ENCODE measurements at places on chromosomes 3 and 15.

- DNase-seq = no peak
Observed at GRCh38 chr15:41337047-41337446, 4.4 kb downstream of the NUSAP1 start.

- DNase-seq = no peak
Observed at GRCh38 chr3:195762249-195762585, 41.4 kb downstream of the MUC20 start.

DNA sequence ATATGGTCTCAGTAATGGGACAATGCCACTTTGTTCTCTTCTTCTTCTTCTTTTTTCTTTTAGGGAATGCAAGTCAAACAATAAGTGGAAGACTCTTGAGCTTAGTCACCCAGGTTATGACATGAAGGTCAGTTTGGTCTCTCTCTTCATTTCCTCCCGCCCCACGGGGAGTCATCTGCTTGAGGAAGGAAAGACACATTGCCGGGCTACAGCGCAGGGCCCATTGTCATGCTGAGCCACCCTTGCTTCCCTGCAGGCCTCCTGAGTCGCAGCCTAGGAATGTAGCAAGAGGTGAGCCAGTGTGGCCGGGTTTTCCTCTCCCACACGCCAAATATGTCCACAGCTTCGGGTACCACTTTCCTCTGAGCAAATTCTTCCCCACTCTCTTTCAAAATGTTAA, 47.6 kb downstream of the RAP2B start:
- DNase-seq = peak; percentile 79

GRCh38 chr15:76492538-76492937, 156.0 kb downstream of the ISL2 start:
- DNase-seq = no peak

- peak; percentile 22 for DNase-seq
Observed at GRCh38 chr15:39976291-39977274, 42.7 kb downstream of the EIF2AK4 start.

- DNase-seq = peak; percentile 22
Observed at GRCh38 chr3:168155303-168155702, 59.6 kb upstream of the GOLIM4 start.

GRCh38 chr3:134033315-134033996, 3.7 kb upstream of the SLCO2A1 start:
- no peak for DNase-seq

- no peak for DNase-seq
Observed at GRCh38 chr3:172454180-172454579, 5.9 kb upstream of the GHSR start.

DNA sequence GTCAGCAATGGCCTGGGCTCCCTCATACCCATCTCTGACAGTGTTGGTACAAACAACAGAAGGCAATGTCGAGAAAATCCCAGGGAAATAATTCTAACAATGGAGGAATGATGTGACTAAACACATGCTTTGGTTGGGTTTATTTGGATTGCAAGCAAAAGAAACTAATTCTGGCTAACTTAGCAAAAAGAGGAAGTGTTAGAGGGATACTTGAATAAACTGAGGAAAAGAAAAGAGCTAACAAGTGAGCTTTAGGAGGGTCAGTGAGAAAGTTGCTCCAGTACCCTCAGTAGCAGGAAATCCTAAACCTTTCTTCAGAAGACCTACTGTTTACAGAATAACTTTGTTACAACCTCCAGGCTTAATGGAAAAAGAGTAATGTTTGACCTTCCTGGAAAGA, 264.6 kb upstream of the WNT5A start:
- DNase-seq = no peak

GRCh38 chr3:4507024-4507596, 14.0 kb downstream of the ITPR1 start:
- peak; percentile 69 for DNase-seq

- DNase-seq = peak; percentile 76
Observed at GRCh38 chr15:90665288-90666134, 51.6 kb upstream of the BLM start.

DNA sequence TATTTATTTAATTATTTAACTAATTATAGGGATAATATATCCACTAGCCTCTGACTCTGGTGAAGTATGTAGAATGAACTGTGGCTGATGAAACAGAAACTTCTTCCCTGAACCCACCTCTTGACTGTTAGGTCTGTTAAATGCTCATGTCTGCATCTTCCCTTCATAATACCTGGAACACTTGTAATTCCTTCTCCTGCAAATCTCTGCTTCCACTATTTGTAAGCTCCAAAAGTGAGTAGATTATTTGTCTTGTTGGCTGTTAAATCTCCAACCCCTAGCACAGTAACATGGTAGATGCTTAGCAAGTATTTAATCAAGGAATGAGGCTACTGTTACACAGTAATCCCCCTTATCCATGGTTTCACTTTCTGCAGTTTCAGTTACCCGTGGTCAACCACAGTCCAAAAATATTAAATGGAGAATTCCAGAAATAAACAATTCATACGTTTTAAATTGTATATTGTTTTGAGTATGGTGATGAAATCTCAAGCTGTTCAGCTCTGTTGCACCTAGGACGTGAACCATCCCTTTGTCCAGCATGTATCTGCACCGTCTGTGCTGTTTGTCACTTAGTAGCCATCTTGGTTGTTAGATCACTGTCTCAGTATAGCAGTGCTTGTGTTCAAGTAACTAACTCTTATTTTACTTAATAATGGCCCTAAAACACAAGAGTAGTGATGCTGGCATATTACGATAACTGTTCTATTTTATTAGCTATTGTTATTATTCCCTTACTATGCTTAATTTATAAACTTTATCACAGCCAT, 5.7 kb downstream of the TTBK2 start:
- DNase-seq = peak; percentile 30

DNA sequence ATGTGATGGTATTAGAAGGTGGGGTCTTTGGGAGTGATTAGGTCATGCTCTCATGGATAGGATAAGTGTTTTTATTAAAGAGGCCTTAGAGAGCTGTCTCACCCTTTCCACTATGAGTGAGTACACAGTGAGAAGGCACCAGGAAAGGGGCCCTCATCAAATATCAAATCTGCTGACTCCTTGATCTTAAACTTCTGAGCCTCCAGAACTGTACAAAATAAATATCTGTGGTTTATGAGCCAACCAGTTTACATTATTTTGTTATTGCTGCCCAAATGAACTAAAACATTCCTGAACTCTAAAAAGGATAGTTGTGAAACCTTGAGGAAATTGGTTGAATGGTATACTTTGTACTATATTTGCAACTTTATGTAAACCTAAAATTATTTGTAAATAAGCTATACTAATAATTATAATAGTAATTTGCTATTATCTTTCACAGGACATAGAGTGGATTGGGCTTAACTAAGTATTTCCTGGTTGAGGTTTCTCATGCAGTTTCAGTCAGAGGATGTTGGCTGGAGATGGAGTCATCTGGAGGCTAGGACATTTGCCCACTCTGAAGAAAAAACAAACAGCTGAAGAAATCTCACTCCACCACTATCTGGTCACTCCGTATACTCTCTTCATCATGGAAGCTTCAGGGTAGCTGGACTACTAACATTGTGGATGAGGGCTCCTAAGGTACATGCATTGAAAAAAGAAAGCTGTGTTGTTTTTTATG, 1068.6 kb upstream of the CADM2 start:
- DNase-seq = no peak

GRCh38 chr15:96177279-96177678, 153.2 kb upstream of the NR2F2 start:
- no peak for DNase-seq

- no peak for DNase-seq
Observed at GRCh38 chr15:67142767-67143100, 77.3 kb downstream of the SMAD3 start.

DNA sequence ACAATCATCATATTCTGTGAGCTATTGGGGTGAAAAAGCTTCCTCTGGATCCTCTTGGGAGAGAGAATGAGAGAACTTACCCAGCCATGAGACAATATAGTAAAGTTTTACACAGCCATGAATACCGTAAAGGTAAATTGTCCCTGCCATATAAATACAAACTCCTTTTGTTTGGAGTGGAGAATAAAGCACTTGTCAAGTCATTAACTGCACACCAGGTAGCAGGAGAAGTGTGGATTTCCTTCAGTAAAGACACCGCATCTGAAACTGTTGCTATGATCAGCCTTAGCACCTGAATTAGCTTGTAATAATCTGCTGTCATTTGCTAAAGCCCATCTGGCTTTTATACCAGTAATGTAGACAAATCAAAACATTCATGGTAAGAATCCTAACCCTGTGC, 336.6 kb upstream of the SLCO3A1 start:
- DNase-seq = no peak

DNA sequence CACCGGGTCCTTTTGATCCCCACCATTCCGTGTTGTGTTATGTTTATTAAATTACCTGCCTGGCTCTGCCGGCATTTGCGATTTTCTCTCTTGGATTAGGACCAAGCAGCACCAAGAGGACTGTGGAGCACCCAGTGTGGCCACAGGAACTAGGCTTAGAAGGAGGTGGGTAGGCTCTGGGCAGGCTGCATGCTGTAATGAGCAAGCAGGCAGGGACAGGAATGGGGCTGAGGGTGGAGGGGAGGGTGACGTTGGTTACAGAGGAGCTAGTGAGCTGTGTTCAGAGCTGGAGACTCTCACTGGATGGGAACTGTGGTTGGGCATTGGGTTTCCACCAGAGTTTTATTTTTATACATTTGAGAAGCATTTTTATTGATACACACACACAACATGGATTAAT, 7.9 kb upstream of the SCN5A start:
- no peak for DNase-seq

GRCh38 chr3:157958457-157958856, 147.8 kb downstream of the SHOX2 start:
- DNase-seq = no peak

DNA sequence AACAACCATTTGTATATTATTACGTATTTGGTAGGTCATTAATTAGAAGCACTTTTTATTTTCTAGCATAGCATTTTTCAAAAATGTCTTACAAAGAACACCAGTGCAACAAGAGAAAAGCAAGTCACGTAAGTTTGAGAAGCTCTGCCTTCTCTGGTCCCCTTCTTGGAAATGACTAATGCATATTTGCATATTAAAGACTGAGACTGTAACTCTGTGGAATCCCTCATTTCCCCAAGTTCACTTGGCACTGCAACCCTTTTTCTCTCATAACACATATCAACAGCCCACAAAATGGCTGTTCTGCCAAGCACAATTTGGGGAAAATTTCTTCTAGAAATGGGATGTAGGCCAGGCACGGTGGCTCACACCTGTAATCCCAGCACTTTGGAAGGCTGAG, 176.3 kb downstream of the ERC2 start:
- peak; percentile 50 for DNase-seq

DNA sequence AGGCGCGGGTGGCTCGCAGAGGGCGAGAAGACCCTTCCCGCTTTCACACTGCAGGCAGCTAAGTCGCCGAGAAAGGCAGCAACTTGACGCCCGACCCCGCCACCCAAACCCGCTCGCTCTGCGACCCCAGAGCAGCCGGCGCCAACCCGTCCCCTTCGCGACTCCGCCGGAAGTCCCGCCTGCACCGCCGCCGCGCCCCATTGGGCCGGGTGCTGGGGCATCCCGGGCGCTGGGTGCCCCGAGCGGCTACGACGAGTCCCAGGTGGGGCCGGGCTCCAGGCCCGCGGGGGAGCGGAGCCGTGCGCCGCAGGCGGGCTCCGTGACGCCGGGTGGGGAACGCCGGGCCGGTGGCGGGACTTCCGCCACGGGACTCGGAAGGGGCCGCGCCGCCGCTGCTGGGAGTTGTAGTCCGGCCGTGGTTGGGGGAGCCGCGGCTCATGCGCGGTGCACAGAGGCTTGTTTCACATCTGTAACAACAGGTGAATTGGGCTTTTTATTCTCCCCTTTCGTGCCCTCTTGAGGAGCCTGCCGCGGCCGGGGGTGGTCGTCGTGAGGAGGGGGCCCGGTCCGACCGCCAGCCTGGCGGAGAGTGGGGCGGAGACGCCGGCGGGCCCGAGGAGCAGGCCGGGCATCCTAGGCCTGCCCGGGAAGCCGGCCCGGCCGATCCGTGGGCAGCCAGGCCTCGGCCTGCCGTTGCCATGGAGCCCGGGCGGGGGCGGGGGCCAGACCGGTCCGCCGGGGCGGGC, at the start of gene DHX30:
TSS of gene DHX30 (plus strand) at position 405 of the 746 bp plus-strand sequence. CDS start 7,546 bp downstream, outside the sequence.
- peak; percentile 90 for DNase-seq

- DNase-seq = no peak
Observed at GRCh38 chr15:72198356-72199204, 993 bp upstream of the GRAMD2A start.

GRCh38 chr3:10432156-10432845, 73.1 kb downstream of the ATP2B2 start:
- DNase-seq = no peak

DNA sequence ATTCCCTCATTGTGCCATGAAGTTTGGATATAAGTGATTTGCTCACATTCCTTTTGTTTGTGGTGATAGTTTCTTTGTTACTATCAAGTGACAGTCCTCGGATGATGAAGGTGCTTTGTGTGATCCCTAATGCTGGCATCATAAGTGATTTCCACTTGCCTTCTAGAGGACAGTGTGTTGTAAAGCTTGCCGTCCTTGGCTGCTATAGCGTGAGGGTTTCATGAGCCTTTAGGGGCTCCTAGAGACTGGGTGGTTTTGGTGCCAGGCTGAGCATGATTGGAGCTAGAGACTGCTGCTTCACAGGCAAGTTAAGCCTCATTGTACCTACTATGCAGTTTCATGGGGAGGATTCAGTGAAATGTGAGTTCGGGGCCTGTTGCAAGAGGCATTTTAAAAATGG, 12.4 kb downstream of the SNRK start:
- no peak for DNase-seq

- DNase-seq = peak; percentile 96
Observed at GRCh38 chr3:187737368-187738070, 7.7 kb downstream of the BCL6 start.

DNA sequence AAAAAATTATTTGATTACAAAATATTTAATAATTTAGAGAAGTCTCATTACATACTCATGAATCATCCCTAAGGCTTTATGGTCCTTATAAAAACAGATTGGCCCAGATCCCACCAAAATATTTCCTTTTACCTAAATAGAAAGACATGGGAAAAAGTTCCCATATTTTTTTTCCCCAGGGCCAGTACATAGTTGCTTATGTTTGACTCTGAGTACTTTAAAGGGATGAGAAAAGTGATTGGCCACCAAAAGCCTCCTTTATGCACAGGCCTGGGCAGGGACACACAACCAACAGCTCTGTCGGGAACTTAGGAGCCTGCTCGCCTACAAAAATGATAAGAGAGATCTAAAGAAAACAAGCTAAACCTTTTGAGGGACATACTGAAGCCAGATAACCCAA, 22.3 kb downstream of the KCNAB1 start:
- DNase-seq = no peak

GRCh38 chr3:14623569-14624051, 28.0 kb upstream of the CCDC174 start:
- no peak for DNase-seq

DNA sequence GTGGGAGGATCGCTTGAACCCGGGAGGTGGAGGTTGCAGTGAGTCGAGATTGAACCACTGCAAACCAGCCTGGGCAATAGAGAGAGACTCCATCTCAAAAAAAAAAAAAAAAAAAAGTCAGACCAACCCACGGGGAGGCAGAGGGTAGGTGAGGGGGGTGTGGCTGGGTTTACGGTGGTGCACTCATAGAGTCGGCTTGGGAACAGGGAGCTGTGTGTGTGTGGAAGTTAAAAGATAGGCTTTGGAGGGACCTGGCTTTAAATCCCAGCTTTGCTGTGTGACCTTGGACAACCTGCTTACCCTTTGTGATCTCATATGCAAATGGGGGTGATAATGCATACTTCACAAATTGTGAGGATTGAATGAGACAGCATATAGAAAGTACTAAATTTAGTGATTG, 10.0 kb upstream of the ISLR2 start:
- no peak for DNase-seq

Measured in suppressor macrophage treated with lipopolysaccharide for 4 hours (primary cell).